NCI-H226 (cell line): ENCODE measurements at places on chromosomes 4 and X.

- DNase-seq = no peak
Measured at GRCh38 chr4:101886826-101887225, 96.3 kb downstream of the BANK1 start.

DNA sequence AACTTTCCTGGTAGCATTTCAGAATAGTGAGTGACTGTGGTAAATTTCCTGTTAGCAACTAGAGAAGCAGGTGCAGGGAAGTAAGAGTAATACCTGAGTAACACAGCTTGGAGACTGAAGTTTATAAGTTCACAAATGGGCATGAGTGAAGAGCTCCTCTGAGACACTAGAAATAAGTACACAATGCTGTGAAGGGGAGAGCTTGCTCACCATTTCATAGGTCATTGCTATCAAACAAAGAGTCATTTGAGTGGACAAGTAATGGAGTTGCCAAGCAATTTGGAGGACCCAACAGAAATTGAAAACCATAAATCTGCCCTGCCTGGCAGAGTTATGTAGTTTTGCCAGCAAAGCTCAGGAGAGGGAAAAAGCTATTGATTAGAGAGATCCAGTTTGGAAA lies 523.6 kb downstream of the TRAM1L1 start:
- DNase-seq = no peak

DNA sequence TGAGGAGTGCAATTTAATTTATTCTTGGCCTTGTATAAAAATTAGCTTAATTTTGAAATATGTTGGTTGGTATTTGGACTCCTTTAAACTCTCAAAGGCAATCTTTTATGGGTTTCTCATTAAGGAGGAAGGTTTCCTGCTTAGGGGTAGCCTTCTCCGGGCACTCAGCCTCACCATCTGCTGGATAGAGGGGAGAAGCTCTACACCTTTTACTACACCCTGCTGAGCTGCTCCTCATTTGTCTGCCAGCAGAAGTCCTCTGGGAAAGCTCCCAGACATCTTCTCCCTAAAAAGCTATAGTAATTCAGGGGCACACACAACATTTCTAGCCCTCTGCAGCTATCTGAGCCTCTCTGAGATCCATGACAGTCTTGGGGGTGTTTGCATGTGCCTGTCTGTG lies 179.1 kb downstream of the SOWAHB start:
- DNase-seq = no peak

DNA sequence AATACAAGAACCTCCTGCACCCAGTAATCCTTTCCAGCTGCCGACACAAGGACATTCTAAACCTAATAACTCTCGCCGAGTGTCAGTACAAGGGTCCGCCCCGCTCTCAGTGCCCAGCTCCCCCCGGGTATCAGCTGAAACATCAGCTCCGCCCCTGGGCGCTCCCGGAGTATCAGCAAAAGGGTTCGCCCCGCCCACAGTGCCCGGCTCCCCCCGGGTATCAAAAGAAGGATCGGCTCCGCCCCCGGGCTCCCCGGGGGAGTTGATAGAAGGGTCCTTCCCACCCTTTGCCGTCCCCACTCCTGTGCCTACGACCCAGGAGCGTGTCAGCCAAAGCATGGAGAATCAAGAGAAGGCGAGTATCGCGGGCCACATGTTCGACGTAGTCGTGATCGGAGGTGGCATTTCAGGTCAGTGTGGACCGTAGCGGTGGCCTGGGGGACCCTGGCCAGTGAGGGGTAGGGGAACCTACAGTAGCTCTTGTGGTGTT lies at the start of gene MAOA:
Gene MAOA (plus strand): TSS at position 295 of the 490 bp plus-strand sequence. CDS start 43 bp downstream, at position 338.
- DNase-seq = no peak

DNA sequence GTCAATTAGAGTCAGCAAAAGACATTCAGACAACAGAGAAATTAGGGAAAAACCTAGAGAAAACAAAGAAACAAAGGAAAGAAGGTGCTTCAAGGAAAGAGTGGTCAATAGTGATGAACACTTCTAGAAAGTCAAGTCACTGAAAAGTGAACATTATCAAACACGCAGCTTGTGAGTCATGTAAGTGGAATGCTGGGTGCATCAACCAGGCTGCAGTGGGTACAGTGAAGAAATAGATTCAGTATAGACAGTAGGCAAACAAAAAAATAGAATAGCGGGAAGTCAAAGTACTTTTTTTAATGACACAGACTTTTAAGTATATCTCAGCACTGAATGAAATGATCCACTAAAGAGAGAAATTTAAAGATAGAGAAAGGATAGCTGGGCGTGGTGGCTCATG lies 245.8 kb downstream of the ARHGAP24 start:
- peak; percentile 62 for DNase-seq

- DNase-seq = no peak
Measured at GRCh38 chr4:6175426-6175825, 24.9 kb downstream of the JAKMIP1 start.

- peak; percentile 83 for DNase-seq
Measured at GRCh38 chr4:95290702-95291101, 258.1 kb downstream of the UNC5C start.

GRCh38 chr4:186265683-186266652 lies at the start of gene F11:
TSS of gene F11 (plus strand) at chr4:186266189. CDS start at chr4:186267137, 948 bp downstream.
- DNase-seq = no peak

- no peak for DNase-seq
Measured at GRCh38 chr4:86848136-86848535, 1.0 kb downstream of the SLC10A6 start.

DNA sequence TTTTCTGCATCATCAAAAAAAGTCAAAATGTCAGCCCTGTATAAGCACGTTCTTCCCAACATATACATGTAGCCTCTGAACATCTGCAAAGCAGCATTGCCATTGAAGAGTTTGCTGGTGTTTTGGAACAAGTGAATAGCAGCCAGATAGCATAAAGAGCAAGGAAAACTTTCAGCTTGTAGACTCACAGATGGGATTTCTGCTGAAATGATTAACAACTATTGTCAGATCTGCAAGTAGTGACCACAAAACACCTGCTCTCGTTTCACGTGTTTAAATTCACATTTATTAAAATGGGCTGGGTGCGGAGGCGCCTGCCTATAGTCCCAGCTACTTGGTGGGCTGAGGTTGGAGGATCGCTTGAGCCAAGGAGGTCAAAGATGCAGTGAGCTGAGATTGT lies 123.7 kb downstream of the SPRY1 start:
- DNase-seq = no peak

GRCh38 chrX:154057791-154058190 lies 38.1 kb upstream of the IRAK1 start:
- no peak for DNase-seq

- DNase-seq = no peak
Measured at GRCh38 chr4:37803348-37803973, 23.0 kb upstream of the PGM2 start.

- no peak for DNase-seq
Measured at GRCh38 chr4:77662396-77662795, 56.8 kb downstream of the CXCL13 start.

DNA sequence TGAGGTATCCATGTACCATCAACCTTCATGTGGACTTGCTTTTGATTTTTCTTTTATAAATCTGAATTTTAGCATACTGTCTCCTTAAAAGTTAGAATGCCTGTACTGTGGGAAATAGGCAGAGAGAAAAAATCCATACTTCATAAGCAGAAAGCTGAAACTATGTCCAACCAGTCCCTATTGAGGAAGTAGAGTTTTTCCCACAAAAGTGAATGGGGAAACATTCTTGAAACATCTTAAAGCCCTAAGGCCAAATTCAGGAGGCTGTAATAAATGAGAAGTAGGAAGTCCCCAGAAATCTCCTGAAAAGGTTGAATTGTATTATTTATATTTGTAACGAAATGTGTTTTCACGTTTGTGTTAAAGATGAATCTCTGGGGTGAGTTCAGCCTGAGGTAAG lies 56.3 kb downstream of the ENOX2 start:
- DNase-seq = no peak

DNA sequence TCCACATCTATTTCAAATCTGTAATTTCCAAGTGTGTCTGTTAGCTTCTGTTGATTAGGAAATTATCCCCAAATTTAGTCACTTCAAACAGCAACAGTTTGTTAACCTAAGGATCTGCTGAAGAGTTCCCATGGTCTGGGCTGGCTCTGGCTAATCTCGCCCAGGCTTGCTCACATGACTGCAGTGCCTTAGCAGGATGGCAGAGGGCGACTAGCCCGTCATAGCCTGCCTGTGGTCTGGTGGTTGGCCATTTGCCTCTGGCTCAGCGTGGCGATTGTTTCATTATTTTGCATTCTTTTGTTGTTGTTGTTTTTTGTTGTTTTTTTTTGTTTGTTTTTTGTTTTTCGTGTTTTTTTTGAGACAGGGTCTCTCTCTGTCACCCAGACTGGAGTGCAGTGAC lies 264.0 kb downstream of the TRIML1 start:
- no peak for DNase-seq

GRCh38 chr4:79241846-79242245 lies 84.0 kb downstream of the NAA11 start:
- peak; percentile 61 for DNase-seq

GRCh38 chr4:150082241-150082640 lies 4.0 kb downstream of the DCLK2 start:
- no peak for DNase-seq

GRCh38 chr4:110119337-110119736 lies 79.1 kb downstream of the ELOVL6 start:
- no peak for DNase-seq

DNA sequence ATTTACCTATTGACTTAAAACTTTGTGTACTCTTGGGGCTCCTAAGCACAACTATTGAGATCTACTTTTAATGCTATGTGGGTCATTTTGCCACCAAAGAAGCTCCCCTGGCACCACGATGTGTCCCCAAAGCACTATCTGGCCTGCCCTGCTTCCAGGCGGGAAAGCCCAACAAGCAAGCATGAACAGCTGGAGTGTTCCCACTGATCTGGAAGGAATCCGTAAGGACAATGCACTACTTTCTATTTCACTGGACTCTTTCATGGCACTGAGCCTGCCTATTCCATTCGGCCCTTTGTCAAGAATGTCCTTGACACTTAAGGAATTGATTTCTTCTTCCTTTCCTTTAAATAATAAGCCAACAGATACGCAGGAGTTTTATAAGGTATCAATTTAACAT lies 38.8 kb downstream of the GRIA3 start:
- DNase-seq = no peak

DNA sequence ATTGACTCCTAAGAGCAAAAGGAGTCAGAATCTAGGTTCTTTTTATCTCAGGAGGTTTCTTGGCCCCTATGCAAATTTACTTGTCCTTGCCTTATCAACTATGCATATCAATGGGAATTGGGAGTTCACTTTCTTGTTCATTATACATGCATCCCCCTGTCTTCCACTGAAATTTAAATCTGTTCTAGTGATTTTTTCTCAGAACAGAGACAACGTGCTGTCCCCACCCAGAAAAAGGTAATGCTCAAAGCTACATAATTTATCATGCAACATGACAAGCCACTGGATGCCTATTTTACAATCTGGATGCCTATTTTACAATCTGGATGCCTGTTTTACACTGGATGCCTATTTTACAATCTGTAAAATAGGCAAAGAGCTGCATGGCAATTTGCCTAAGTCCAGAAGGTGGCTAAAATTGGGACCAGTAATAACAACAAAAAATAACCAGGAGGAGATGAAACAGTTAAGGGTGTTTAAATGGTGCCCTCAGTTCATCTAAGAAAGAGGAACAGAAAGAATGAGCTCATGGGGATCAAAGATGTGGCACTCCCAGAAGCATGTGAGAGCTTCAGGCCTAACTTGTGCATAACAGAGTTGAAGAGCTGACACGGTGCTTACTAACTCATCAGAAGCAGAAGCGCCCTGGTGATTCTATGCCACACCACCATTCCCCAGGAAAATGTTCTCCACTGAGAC lies 537.8 kb upstream of the BOD1L1 start:
- no peak for DNase-seq
